ENCODE measurements at places on chromosomes 2 and 18.

DNA sequence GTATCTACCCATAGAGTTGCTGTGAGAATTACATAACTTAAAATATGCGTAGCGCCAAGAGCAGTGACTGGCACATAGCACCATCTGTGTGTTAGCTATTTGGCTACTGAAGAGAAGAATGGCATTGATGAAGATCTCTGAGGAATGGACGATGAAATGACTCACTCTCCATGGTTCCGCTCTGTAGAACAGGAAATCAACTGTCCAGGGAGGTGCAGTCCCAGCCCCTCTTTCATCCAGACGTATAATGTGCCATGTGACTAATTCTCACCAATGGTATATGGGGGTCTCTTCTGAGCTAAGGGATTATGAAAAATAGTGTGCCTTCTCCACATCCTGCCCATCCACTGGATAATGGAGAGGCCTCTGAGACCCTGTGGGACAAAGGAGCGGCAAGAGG, 254.8 kb downstream of the CYP26B1 start:
- DNase-seq: no peak

- DNase-seq: no peak
Measured at GRCh38 chr2:141109633-141110032, 1021.2 kb downstream of the LRP1B start.

DNA sequence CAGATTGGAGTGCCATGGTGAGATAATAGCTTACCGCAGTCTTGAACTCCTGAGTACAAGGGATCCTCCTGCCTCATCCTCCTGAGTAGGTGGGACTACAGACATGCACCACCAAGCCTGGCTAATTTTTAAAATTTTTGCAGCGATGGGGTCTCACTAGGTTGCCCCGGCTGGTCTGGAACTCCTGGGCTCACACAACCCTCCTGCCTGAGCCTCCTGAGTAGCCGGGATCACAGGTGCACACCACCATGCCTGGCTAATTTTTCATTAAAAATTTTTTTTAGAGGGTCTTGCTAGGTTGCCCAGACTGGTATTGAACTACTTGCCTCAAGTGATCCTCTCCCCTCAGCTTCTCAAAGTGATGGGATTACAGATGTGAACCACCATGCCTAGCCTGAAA, 27.8 kb downstream of the RAB31 start:
- no peak for DNase-seq

DNA sequence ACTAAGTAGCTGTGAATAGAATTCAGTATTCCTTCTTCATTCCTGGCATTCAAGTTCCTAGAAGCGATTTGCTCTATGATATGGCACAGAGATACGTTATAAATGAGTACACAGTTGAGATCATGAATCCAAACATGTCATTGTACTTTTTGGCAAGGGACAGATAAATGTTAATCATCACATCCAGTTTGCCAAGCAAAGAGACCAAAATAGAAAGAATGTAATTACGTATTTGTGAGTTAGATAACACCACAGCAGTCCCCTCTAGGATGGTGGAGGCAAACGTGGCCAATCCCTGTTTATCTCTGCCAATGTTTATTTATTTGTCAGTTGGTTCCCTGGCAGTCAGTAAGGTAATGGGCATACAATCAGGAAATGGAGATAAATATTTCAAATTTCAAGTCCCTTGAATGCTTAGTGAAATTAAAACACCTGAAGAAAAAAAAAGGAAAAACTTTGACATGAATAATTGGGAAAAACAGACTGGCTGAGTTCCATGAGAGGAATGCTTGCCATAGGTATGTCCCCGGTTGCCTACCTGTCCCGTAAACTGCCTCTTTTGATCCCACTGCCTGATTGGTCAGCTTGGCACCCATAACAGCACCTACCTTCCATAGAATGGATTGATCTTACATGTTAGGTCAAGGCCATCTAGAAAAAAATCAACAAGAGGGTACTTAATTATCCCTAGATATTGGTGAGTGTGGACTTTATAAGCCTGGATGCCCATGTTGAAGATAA, 451.1 kb upstream of the NETO1 start:
- DNase-seq: no peak

GRCh38 chr18:59180150-59180845, 39.7 kb upstream of the GRP start:
- DNase-seq: no peak

- no peak for DNase-seq
Measured at GRCh38 chr2:133591164-133591563, 22.9 kb upstream of the NCKAP5 start.

DNA sequence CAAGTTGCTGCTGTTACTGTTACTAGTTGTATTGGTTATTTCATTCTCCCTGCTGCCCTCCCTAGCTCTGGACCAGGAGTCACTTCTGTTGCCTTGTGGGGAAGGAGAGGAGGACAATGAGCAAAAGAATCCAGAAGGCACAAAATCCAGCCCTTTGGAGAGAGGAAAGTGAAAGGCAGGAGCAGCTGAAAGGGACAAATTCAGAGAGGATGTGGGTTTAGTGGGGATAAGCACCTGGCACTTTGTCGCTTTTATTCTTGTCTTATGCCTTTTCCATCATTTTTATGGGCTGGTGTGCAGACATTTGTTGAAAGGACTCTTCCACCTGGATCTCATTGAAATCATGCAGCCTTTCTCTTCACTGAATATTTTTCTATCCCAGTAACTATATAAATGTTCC, 24.3 kb upstream of the LTBP1 start:
- no peak for DNase-seq

GRCh38 chr2:241564596-241565410, 6.3 kb downstream of the BOK start:
- DNase-seq: no peak

DNA sequence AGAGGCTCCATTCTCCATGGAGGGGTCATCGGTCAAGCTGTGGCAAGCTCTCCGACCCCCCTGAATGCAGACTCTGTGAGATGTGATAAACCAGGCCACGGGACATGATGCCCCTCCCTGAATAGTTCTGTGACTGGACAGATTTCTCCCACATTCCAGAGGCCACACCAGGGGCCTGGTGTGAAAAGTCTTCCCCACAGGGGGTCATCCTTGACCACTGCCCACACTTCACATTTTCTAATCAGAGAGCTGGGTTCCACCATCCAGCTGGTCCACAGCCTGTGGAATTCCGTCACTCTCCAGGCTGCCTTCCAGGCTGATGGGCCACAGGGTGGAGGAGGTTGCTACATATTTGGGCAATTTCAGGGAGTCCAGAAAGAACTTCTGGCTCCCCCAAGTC, 51.3 kb upstream of the CYRIA start:
- DNase-seq: no peak

DNA sequence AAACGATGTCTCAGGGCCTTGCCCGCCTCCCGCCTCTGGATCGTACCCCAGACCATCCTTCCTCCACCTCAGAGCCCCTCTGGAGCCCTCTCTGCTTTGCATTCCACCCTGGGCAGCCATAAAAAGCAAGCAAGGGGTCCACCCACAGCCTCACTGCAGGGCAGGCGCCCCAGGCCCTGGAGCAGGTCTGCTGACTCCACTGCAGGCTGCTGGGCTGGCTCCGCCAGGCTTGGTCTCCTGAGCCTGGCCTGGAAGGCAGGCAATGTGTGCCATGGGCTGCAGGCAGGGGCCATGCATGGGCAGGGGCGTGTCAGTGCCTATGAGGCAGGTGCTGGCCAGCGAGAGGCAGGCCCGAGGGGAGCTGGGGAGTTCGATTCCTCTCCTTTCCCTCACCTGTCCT, 186.0 kb downstream of the ANKRD30B start:
- no peak for DNase-seq

GRCh38 chr18:51716277-51716676, 518.8 kb upstream of the MEX3C start:
- no peak for DNase-seq

GRCh38 chr18:61543518-61543917, 210.3 kb downstream of the CDH20 start:
- DNase-seq: no peak

DNA sequence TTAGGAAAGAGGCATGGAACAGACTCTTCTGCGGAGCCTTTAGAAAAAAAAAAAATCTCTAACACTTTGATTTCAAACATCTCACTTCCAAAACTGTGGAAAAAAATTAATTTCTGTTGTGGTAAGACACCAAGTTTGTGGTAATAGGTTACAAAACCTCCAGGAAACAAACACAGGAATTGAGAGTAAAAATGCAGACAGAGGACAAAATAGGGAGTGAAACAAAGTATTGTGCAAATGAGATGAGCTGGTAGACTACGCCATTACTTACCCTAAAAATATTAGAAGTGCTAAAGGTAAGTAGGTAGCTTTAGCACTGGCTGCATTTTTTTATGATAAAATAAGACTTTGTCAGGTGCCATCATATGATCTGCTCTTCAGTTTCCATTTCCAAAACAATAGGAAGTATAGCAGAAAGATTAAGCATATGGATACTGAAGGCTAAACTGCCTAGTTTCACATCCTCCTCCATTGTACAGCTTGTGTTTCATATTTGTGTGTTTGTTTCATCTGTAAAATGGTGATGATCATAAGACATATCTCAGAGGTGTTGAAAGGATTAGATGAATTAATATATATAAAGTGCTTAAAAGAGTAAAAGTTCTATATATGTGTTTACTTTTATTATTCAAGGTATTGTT, 309.2 kb downstream of the NR4A2 start:
- no peak for DNase-seq

DNA sequence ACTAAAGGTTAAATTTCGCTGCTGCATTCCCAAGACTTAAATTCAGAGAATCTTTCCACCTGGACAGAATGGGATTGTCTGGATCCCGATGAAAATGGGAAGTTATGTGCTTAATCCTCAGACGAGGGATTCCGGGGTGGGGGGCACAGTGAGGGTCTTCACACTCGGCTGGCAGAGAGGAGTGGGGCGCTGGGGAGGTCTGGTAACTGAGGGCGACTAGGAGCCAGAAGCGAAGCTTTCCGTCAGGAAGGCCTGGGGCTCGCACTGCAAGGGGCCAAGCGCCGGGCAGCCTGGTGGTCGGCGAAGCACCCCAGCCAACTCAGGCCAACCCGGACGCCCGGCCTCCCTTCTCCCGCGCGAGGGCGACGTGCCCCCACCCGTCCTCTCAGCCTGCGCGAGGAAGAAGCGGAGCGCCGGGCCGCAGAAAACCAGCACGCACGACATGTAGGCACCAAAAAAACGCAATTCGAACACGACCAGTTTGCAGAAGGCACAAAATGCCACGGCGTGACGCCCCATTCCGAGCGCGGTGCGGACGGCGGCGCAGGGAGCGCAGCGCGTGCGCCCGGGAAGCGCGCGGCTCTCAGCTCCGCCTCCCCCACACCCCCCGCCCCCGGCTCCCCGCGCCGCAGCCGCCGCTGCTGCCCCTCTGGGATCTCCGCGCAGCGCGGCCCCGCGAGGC, 188.1 kb downstream of the ZEB2 start:
- peak; percentile 25 for DNase-seq

DNA sequence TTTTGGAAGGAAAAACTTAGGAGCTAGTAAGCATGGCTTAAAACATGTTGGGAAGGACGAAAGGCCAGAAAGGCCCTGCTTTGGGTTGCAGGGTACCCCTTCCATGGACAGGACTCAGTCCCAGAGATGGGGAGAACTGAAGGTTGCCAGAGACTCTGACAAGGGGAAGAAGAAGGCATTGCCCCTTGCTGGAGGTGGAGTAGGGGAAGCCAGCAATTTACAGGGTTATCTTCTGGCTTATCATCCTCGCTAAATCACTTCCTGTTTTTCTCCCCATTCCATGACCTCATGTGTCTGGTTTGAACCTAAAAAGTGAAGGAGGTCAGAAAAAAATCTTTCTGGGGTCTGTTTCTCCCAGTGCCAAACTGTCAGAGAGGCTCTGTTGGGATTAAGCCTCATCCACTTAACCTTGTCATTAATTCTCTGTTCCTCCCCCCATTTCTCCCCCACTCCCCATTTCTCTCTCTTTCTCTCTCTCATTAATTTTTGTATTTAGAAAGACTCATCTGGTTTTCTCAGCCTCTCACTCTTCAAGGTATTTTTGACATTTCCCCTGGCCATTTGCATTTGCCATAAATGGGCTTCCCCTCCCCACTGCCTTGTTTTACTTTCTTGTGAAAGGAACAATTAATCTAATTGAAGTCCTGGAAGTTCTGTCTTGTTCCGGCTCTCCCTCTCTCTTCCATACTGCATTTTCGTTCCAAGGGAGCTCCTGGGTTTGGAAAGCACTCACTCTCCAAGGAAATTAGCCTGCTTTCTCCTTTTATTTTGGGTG, 17.4 kb downstream of the NRP2 start:
- no peak for DNase-seq
